ENCODE measurements at places on chromosomes 11 and 22.

- no peak for DNase-seq
Observed at GRCh38 chr22:35537232-35537631, 3.4 kb upstream of the RASD2 start.

- DNase-seq: no peak
Observed at GRCh38 chr11:103737747-103738146, 298.7 kb upstream of the DDI1 start.

GRCh38 chr22:38490915-38491314 lies 15.2 kb downstream of the DDX17 start:
- DNase-seq: no peak

DNA sequence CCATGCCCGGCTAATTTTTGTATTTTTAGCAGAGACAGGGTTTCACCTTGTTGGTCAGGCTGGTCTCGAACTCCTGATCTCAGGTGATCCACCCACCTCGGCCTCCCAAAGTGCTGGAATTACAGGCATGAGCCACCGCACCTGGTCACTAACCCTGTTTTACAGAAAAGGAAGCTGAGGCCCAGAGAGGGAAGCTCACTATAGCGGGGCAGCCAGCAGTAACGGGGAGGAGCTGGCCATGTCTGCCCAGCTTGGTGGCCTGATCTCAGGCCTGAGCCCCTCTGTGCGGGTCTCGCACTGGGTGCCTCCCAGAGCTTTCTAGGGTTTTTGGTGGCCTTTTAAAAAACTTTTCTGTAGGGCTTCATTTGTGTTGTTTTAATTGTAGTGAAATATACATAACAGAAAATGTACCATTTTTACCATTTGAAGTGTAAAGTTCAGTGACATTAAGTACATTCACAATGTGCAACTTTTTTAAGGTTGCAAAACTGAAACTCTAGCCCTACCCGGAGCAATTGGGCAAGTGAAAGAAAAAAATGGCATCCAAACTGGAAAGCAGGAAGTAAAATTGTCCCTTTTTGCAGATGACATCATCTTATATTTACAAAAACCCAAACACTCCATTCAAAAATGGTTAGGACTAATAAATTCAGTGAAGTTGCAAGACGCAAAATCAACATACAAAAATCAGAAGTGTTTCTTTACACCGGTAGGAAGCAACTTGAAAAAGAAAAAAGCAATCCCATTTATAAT lies 14.5 kb upstream of the CYTH4 start:
- DNase-seq: no peak

DNA sequence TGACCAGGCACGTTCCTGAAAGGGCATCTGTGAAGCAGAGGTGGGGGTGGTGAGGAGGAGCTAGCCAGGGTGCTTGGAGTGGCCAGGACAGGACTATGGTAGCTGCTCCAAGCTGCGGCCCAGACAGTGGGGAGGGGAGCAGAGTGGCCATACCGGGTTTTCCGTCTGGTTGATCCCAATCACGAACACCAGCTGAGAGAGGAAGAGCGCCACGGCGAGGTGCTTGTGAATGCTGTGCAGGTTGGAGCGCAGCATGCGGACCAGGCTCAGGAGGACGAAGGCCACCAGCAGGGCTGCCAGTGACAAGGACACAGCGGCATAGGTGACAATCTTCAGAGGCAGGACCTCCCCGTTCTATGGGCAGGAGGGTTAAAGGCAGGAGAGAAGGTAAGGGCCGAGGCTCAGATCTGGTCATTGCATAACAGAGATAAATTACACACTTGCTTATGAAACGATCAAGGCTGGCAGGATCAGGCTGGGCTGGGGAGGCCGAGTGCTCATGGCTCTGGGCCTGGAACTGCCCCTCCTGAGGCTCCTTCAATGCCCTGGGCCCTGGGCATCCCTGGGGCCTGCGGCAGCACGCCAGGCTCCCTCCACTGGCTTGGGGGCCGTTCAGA lies 41.5 kb downstream of the TRMU start:
- no peak for DNase-seq

- DNase-seq: no peak
Observed at GRCh38 chr22:40020956-40021355, 26.2 kb downstream of the FAM83F start.
